ENCODE measurements at places on chromosomes 7 and 10. TPM values are rescaled to one million over a fixed set of nuclear protein-coding genes. Genes with fewer than 3 reads are reported as not detected.

The GPNMB gene
- total RNA-seq, result 1.1 TPM

The CEP55 gene
- total RNA-seq, result 1.6 TPM

DNA sequence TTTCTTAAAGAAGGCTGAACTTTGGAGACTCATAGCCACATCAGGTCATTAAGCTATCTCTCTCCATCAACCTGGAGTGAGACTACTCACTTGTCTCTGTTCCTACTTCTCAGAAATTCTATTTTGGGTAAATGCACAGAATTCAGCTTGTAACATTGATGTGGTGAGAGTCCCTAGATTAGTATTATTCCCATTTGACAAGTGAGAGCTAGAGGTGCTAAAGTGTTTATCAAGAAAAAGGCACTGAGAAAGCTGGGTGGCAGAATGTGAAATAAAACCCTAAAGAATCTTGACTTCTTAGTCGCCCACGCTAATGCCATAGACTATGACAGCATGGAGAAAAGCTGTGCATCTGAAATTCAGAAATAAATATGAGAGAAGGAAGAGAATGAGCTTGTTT is 73.4 kb upstream of the PDCD4 start:
- H3K36me3 ChIP-seq, result no peaks in the 10 kb centered on the region
- H3K27me3 ChIP-seq, result peaks cover 4% of the 10 kb centered on the region
- H3K4me1 ChIP-seq, result peaks cover 13% of the 10 kb centered on the region
- no peak for DNase-seq
- no peak overlapping the region for H3K4me3 ChIP-seq

The PKD2L1 gene
- not detected for total RNA-seq

GRCh38 chr10:80539421-80540031 is 1.8 kb downstream of the SH2D4B start:
- H3K4me3 ChIP-seq, result peak overlapping the region; percentile 46
- peaks cover 1% of the 10 kb centered on the region for H3K36me3 ChIP-seq
- DNase-seq, result peak; percentile 44
- H3K27me3 ChIP-seq, result no peaks in the 10 kb centered on the region

GRCh38 chr7:149432121-149432691 is 28.7 kb downstream of the ZNF777 start:
- H3K36me3 ChIP-seq, result peaks cover 66% of the 10 kb centered on the region
- H3K4me3 ChIP-seq, result no peak overlapping the region
- no peak for DNase-seq
- H3K27me3 ChIP-seq, result no peaks in the 10 kb centered on the region

The TSPAN12 gene
- total RNA-seq, result not detected

The ALKBH4 gene
- 8.1 TPM for total RNA-seq

GRCh38 chr10:80694930-80695329 is 157.2 kb downstream of the SH2D4B start:
- H3K27ac ChIP-seq, result no peak overlapping the region
- H3K4me3 ChIP-seq, result no peak overlapping the region
- peaks cover 20% of the 10 kb centered on the region for H3K27me3 ChIP-seq
- no peak for DNase-seq
- no peaks in the 10 kb centered on the region for H3K4me1 ChIP-seq
- H3K36me3 ChIP-seq, result no peaks in the 10 kb centered on the region

- H3K4me3 ChIP-seq, result no peak overlapping the region
- peaks cover 18% of the 10 kb centered on the region for H3K27me3 ChIP-seq
- H3K27ac ChIP-seq, result no peak overlapping the region
Observed at GRCh38 chr10:117726596-117727295, 184.2 kb downstream of the EMX2 start.

DNA sequence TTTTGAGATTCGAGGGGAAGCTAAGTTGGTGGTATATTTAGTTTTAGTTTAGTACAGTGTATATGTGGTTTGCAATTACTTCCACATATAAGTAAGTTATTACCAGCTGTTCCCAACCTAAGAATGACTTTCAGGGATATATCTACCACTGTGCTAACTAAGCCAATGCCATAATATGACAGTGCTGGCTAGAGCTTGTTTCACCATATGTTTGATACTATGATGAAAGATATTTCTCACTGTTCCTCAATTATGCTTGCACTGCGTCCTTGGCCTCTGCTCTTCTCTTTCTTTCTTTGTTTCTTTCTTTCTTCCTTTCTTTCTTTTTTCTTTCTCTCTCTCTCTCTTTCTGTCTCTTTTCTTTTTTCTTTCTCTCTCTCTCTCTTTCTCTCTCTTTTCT is 113.8 kb upstream of the SKAP2 start:
- DNase-seq, result no peak
- H3K4me1 ChIP-seq, result no peaks in the 10 kb centered on the region
- peaks cover 15% of the 10 kb centered on the region for H3K27me3 ChIP-seq
- H3K36me3 ChIP-seq, result no peaks in the 10 kb centered on the region
- H3K27ac ChIP-seq, result no peak overlapping the region

- peaks cover 73% of the 10 kb centered on the region for H3K27me3 ChIP-seq
- H3K36me3 ChIP-seq, result no peaks in the 10 kb centered on the region
- H3K4me1 ChIP-seq, result peaks cover 18% of the 10 kb centered on the region
- no peak overlapping the region for H3K4me3 ChIP-seq
Observed at GRCh38 chr7:99767662-99768061, 16.3 kb downstream of the CYP3A4 start.

GRCh38 chr7:46478046-46478445 is 557.0 kb upstream of the IGFBP3 start:
- no peaks in the 10 kb centered on the region for H3K27me3 ChIP-seq
- no peaks in the 10 kb centered on the region for H3K36me3 ChIP-seq

DNA sequence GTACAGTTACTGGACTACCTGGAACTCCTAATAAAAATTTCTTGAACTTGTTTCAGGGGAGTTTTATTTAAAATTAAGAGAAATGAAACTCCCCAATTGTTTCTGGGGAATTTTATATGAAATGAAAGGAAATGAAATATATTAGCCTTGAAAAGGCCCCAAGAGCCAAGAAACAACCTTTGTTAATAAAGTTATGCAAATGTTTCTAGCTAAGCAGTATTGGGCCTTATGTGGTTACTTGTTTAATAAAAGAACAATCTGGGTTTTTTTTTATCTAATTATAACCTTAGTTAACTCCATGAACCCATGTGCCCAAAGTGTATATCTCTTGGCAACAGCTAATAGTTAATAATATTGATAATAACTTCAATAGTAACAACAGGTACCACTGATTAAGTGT is 222.8 kb downstream of the EXOC4 start:
- no peak overlapping the region for H3K4me3 ChIP-seq
- DNase-seq, result no peak
- H3K27ac ChIP-seq, result no peak overlapping the region
- peaks cover 40% of the 10 kb centered on the region for H3K36me3 ChIP-seq
- H3K27me3 ChIP-seq, result no peaks in the 10 kb centered on the region
- peaks cover 7% of the 10 kb centered on the region for H3K4me1 ChIP-seq

- peaks cover 9% of the 10 kb centered on the region for H3K27me3 ChIP-seq
- no peak for DNase-seq
- no peak overlapping the region for H3K4me3 ChIP-seq
Observed at GRCh38 chr10:33347211-33347610, 12.7 kb upstream of the NRP1 start.
